Body of pancreas (tissue), 4 donors: ENCODE measurements at places on chromosomes 5 and 9. TPM values are rescaled to one million over a fixed set of nuclear protein-coding genes. Genes with fewer than 3 reads are reported as not detected.

DNA sequence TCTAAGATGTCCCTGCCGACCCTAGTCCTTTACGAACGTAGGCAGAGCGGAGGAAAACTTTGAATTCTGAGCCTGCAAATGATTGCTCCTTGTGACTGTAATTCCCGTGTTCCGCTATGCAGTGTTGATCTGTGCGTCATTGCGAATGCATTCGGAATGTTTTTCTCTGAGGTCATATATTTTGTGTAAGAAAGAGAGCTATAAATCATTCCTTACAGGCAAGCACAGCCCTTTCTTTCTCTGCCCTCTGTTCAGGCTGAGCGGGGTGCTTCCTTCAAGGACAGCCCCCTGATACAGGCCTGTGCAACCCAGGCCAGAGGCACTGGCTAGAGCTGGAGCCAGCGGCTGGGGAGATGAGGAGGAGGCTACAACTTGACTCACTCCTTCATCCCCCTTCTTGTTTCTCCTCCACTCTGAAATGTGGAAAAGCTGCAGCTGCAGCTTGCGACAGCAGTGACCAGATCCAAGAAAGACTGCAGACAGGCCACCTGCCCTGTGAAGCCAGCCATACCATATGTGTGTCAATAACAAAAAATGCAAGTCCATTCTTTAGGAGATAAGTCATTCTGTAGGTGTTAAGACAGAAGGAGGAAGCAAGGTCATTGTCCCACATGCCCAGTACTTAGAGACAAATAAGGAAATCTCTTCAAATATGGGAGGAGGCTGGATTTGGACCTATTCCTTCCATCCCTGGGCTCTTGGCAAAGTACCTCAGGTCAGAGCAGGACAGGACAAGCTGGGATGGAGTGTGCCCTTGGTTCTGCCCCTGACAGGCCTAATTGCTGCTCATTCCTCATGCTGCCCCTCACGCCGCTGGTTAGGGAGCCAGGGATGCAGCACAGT lies 345.7 kb upstream of the WWC1 start:
- no peak for DNase-seq
- H3K4me3 ChIP-seq = no peak overlapping the region
- H3K27ac ChIP-seq = no peak overlapping the region
- H3K4me1 ChIP-seq = no peaks in the 10 kb centered on the region
- H3K36me3 ChIP-seq = no peaks in the 10 kb centered on the region

DNA sequence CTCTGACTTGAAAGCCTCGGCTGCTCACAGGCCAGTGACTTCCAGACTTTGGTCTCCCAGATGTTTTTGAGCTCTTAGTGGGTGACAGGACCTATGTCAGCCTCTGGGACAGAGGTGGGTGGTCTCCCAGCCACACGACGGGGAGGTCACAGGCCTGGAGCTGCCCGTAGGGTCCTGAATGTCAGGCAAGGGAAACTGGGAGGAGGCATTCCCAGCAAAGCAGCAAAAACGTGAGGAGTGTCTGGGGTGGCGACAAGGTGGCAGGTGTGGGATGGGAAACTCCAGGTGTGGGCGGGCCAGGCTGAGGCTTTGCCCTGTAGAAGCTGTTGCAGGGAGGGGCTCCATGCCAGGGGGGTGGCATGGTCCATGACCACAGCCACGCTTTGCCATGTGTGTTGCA lies 110.5 kb downstream of the CACNA1B start:
- H3K4me1 ChIP-seq = no peaks in the 10 kb centered on the region
- DNase-seq = no peak
- no peaks in the 10 kb centered on the region for H3K27me3 ChIP-seq
- no peak overlapping the region for H3K27ac ChIP-seq
- H3K36me3 ChIP-seq = no peaks in the 10 kb centered on the region

GRCh38 chr5:58351190-58351589 lies 108.7 kb downstream of the PLK2 start:
- H3K27me3 ChIP-seq = no peaks in the 10 kb centered on the region
- no peak for DNase-seq
- no peak overlapping the region for H3K27ac ChIP-seq
- no peak overlapping the region for H3K4me3 ChIP-seq
- H3K36me3 ChIP-seq = no peaks in the 10 kb centered on the region
- no peaks in the 10 kb centered on the region for H3K4me1 ChIP-seq

GRCh38 chr5:57989378-57989777 lies 470.5 kb downstream of the PLK2 start:
- no peak for DNase-seq
- H3K27ac ChIP-seq = no peak overlapping the region
- no peaks in the 10 kb centered on the region for H3K4me1 ChIP-seq
- H3K27me3 ChIP-seq = no peaks in the 10 kb centered on the region

DNA sequence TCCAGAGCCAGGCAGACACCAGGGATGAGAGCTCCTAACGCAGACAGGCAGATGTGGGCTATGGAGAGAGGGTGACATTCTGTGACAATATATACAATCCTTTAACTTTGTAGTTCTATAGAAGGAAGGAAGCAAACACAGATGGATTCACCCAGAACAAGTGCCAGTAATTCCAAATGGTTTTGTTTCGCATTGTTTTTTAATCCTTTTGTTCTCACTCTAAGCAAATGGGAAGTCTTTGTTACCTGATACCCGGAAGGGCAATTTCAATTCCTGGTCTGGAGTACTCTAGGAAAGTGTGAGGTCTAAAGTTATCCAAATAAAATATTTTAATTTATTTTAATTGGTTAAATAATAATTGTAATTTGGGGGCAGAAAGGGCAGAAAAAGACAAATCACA lies 2.5 kb downstream of the FRMD3 start:
- peaks cover 23% of the 10 kb centered on the region for H3K4me1 ChIP-seq
- H3K4me3 ChIP-seq = no peak overlapping the region
- H3K36me3 ChIP-seq = no peaks in the 10 kb centered on the region
- no peak for DNase-seq
- H3K27me3 ChIP-seq = no peaks in the 10 kb centered on the region

GRCh38 chr9:18608371-18608770 lies 134.4 kb downstream of the ADAMTSL1 start:
- no peaks in the 10 kb centered on the region for H3K36me3 ChIP-seq
- no peak overlapping the region for H3K4me3 ChIP-seq
- no peaks in the 10 kb centered on the region for H3K27me3 ChIP-seq
- no peak for DNase-seq

- H3K36me3 ChIP-seq = no peaks in the 10 kb centered on the region
- no peak overlapping the region for H3K4me3 ChIP-seq
- DNase-seq = no peak
- H3K4me1 ChIP-seq = peaks cover 34% of the 10 kb centered on the region
- no peaks in the 10 kb centered on the region for H3K27me3 ChIP-seq
Observed at GRCh38 chr5:77777281-77777892, 1.2 kb upstream of the TBCA start.

DNA sequence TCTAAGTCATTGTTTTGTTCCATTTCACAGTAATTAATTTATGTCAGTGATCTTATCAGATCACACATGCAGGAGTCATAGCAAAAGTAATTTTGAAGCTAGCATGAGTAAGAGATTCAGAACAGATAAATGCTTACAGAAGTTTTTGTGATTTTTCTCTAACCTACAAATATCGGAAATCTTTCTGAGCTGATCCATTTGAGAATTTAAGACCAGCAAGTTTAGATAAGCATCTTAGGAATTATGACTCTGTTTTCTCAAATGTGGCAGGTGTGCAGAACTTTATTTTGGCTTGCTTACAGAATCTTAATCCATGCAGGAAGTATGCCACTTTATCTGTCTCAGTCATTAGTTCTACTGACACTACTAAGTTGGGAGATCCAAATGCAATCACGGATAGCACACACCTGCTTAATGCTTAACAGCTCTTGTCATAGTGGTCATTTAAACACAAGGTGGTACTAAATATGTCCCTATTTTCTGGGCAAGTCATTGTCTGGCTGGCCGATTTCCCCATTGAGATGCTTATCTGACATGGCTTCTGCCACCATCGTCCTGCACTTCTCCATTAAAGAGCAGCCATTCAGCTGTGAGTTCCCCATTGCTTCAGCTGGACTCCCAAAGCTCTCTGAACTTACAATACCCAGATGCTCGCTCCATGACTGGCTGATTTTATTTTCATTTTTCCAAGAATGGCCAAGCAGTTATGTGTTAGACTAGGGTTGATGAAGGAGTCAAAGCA lies 305.4 kb upstream of the NUDT12 start:
- H3K4me3 ChIP-seq = no peak overlapping the region
- no peak for DNase-seq
- no peaks in the 10 kb centered on the region for H3K36me3 ChIP-seq

- no peaks in the 10 kb centered on the region for H3K36me3 ChIP-seq
- H3K4me3 ChIP-seq = no peak overlapping the region
- no peak for DNase-seq
- H3K4me1 ChIP-seq = no peaks in the 10 kb centered on the region
- no peak overlapping the region for H3K27ac ChIP-seq
Observed at GRCh38 chr9:91847581-91848091, 102.4 kb downstream of the ROR2 start.

DNA sequence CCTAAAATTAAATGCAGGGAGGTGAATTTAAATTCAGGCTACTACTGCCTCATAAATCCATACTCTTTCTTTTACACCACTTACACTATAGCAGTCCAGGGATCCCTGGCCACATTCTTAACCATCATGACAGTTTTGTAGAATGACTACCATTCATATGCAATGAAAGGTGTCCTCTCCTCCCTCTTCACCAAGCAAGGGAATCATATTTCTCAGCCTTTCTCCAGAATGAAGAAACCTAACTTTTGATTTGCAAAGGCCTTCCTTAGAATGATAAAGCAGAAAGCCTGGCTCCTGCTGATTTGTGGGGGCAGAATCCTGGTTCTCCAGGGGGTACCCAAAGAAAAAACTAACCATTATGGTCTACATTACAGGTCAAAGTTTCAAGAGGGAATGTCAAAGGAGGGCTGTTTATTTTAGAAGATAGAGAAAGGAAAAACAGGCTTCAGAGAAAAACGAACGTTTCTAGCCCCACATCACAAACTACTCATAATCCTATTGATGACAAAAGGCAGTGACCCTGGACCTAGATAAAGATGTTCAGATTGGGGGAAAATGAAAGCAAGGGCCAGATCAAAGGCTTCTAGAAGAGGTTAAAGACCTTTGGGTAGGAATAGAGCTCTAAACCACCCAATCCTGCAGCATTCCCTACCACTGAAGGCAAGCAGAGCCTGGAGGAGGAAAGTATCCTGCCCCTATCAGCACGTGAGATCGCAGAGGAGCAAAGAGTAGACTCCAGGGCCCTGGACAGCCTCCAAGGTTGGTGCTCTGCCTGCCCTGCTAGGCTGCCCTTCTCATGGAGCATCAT lies 11.5 kb downstream of the WNT8A start:
- no peak overlapping the region for H3K27ac ChIP-seq
- H3K4me1 ChIP-seq = no peaks in the 10 kb centered on the region
- no peak for DNase-seq

DNA sequence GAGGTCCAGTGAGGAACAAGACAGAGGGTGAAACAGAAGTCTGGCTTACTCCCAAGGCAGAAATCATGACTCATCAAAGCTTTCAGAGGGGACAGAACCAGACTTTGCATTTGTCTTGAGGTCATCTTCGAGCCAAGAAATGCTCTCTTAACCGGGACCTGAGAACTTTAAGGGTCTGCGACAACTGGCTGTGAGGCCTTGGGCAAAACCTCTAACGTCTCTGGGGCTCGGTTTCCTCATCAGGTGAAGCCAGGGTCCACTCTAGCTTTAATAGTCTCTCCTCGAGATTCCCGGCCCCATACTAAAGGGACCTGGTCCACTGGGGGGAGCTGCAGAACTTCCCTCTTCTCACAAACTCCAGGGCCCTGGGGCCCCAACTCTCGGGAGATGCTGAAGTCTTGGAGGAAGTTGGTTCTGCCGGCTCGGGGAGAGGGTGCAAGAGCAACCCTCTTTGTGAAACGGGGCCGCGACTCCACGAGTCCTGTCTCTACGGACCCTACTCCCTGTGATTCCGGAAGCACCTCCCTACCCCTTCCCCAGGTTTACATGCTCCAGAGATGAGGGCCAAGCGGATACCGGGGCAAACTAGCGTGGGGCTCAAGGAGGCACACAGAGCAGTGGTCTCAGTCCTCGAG lies 2.6 kb downstream of the GLIS3 start:
- H3K27me3 ChIP-seq = no peaks in the 10 kb centered on the region
- H3K4me3 ChIP-seq = peak overlapping the region; percentile 44
- DNase-seq = peak; percentile 86
- peaks cover 24% of the 10 kb centered on the region for H3K4me1 ChIP-seq

DNA sequence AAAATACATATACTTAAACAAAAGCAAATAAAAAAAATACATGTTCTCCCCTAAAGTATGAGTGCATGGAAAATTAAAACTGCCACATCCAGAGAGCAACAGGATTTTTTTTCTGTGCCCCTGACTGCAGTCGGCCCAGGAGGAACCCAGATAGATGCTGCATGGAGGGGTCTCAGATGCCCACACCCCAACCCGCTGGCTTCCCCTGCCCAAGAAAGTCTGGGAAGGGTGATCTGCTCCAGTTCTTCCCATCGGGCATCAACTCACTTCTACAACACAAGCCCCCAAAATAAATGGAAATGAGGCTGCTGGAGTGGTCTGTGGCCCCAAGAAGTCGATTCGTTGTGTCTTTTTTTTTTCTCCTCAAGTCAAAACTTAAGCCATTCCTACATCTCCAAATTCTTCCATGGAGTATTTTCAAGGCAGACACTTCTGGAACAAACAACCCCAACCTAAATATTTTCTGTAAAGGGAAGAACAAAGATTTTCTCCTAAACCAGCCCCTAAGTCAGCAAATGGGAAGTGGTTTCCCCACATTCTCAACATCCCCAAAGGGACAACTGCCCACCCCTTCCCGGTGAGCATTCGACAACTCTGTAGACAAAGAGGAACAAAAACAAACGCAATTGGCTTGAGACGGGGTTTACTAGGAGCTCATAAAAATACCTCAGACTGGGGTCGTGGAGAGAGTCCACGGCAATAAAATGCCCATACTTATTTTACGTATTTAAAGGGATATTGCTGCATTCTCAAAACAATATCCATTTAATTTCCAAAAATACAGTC lies 46.7 kb downstream of the ROR2 start:
- peaks cover 53% of the 10 kb centered on the region for H3K4me1 ChIP-seq
- no peak overlapping the region for H3K27ac ChIP-seq
- no peak overlapping the region for H3K4me3 ChIP-seq
- no peaks in the 10 kb centered on the region for H3K36me3 ChIP-seq
- DNase-seq = no peak

GRCh38 chr5:23440703-23441102 lies 66.7 kb upstream of the PRDM9 start:
- no peaks in the 10 kb centered on the region for H3K36me3 ChIP-seq
- H3K27me3 ChIP-seq = no peaks in the 10 kb centered on the region
- no peak overlapping the region for H3K4me3 ChIP-seq

GRCh38 chr9:69273161-69273560 lies 51.9 kb upstream of the ENTREP1 start:
- no peak overlapping the region for H3K27ac ChIP-seq
- no peaks in the 10 kb centered on the region for H3K27me3 ChIP-seq
- H3K4me1 ChIP-seq = no peaks in the 10 kb centered on the region

The AQP7 gene
- 29.7 TPM for total RNA-seq

The OGN gene
- total RNA-seq = 4.4 TPM

The SPAAR gene
- total RNA-seq = 7.3 TPM

The TICAM2 gene
- total RNA-seq = 0.52 TPM

The PFN3 gene
- not detected for total RNA-seq

The PCDHGA5 gene
- total RNA-seq = 5.6 TPM
